Stimulated activated CD4-positive, alpha-beta T cell treated with anti-CD3 and anti-CD28 coated beads, Interleukin-2, amount 100 ng/mL, for 48 hours (primary cell): ENCODE measurements at places on chromosomes 12 and 14.

DNA sequence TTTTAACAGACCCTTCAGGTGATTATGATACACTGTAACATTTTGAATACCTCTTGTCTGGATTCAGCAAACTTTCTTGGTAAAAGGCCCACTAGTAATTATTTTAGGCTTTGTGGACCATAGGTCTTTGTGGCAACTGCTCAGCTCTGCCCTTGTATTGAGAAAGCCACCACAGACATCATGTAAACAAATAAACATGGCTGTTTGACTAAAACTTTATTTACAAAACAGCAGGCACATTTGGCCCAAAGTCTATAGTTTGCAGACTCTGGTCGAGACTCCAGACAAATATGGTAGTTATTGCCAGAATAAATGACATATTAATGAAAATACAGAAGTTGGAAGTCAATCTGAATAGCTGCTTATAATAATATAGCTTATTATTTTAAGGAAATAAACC lies 18.2 kb downstream of the NAA30 start:
- DNase-seq = no peak

DNA sequence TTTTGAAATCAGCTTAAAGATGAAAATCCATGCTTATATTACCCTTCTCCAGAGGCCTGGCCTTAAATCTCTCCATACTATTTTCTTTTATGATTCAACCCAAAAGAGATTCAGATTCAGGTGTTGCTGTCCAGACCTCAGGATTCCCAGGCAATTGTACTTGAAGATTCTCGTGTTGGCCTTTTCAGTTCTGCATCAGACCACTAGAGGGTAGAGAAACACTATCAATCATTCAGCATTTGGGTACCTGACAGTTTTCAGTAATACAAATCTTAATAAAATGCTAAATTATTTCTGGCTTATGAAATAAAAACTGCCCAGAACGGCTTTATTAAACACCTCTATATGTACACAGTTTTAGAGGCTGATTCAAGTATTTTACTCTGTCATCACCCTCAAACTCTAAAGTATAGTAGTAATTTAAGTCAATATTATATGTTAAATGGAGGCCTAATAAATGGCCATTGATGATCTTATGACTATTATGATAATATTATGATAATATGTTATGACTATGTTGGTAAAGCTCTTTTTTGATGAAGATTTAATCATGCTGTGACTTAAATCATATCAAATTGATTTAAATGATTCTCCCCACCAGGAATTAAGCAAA lies 301.1 kb downstream of the DUSP6 start:
- DNase-seq = no peak

DNA sequence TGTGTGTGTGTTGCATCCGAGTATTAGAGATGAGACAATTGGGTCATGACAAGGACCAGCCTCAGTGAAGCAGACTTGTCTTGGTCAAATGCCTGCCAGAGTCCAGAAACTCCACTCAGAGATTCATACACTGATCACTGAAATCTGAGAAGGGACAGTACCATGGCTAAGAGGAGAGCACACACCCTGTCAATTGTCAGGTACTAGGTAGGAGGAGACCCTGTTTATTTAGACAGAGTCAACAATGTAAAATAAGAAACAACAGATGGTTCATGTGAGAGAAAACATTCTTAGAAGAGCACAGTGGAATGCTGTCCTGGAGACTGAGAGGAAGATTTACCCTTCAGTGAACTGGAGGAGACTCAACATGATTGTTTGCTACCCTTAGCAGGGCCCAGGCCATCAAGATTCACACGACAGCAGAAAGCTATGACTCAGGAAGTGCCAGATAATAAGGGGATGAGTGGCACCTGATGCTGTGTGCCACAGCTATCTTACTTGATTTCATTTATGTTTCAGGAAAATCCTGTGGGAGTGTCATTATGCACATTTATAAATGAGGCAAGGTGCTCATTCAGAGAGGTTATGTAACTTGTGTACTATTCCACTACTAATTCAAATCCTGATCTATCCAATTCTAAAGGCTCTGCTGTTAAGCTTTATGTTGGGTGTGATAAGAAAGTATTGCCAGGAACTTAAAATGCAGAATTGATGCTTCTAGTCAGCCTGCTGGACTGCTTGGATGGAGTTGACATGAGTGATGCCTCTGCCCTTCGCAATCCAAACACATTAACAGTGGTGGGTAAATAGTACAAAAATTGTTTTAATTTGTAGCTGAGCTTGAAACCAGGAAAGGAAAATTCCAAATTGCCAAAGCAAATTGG lies 136.6 kb upstream of the NEDD1 start:
- no peak for DNase-seq

GRCh38 chr12:23535441-23535840 lies 414.0 kb downstream of the SOX5 start:
- no peak for DNase-seq

GRCh38 chr12:48197971-48198671 lies 5.0 kb downstream of the OR10AD1 start:
- peak; percentile 86 for DNase-seq
